ENCODE measurements at places on chromosomes 1 and 21.

- DNase-seq: no peak
Measured at GRCh38 chr1:200556002-200556401, 64.5 kb downstream of the KIF14 start.

GRCh38 chr1:32925403-32926162 lies 24.4 kb upstream of the TMEM54 start:
- no peak for DNase-seq

DNA sequence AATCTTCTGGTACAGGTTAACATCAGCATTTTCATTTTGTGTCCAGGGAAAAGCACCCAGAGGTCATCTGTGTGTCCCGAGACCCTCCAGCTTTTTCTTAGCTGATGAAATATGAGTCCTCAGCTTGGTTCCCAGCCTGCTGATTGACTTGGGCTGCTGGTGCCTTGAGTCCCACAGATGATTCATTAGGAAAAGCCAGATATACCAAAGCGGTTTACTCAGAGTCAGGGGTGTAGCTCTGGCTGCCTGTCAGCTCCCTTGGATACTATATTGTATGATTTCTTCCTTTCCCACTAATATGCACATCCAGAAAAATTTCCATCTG lies 43.7 kb upstream of the MAB21L3 start:
- DNase-seq: no peak

DNA sequence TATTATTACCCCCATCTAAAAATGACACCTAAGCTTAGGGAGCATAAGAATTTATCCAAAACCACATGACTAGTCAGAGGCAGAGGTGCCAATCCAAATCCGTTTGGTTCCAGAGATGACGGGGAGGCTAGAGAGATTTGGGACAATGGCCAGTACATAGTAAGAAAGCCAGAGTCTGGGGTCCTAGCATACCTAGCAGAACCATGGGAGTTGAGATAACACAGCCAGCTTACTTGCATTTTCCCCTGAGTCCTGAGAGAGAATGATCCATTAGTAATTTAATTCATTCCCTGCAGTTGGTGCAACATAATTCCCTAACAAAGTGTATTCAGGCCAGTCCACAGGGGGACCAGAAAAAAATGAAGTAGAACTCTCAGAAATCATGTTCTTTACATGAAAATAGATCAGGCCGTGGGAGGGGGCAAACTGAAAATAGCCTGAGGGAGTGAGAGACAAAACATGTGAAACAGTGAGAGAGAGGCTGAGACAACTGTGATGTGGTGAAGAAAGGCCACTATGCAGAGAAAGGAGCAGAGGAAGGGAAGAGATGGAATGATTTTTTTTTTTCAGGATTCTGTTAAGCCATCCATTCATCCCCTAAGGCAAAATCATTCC lies 243.3 kb downstream of the BRINP2 start:
- DNase-seq: no peak

DNA sequence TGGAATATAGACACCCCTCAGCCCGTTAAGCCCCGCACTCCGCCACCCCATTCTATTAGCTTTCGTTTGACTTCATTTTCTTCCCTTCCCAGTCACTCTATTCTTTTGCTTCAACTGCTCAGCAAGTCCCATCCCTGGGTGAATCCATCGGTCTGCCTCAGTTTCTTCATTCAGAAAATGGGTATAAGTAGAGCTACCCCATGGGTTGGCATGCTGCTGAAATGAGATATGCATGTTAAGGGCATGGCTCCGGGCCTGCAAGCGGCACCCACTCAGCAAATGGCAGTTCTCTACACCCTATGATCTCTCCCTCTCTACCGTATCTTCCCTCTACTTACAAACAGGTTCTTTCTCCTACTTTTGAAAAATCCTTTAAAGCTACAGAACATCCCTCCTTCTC lies 87.8 kb upstream of the IRF2BP2 start:
- no peak for DNase-seq

- no peak for DNase-seq
Measured at GRCh38 chr1:185396126-185396525, 79.1 kb upstream of the IVNS1ABP start.

GRCh38 chr1:203648276-203648675 lies 21.6 kb downstream of the ATP2B4 start:
- DNase-seq: no peak

GRCh38 chr1:2449636-2450454 lies 26.2 kb upstream of the PLCH2 start:
- DNase-seq: no peak

GRCh38 chr1:23370709-23371584 lies 1.3 kb upstream of the ZNF436 start:
- DNase-seq: no peak

DNA sequence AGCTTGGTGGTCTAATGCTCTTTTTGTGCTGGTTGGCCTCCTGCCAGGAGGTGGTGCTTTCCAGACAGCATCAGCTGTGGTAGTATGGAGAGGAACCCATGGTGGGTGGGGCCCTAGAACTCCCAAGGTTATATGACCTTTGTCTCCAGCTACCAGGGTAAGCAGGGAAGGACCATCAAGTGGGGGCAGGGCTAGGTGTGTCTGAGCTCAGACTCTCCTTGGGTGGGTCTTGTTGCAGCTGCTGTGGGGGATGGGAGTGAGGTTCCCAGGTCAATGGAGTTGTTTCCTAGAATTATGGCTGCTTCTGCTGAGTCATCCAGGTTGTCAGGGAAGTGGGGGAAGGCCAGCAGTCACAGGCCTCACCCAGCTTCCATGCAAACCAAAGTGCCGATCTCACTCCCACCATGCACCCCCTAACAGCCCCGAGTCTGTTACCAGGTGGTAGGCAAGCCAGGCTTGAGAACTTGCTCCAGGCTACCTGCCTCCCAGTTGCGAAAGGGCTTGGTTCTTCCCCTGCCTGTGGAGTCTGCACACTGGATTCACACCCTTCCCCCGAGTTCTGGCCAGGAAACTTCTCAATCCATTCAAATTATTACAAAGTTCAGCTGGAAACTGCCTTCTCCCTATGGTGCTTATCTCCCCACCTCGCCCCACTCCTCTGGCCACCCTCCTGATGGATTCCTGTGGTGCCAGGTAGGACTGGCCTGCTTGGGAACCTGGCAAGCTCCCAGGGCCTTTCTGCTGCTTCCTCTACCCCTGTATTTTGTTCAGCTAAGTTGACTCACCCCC lies 37.8 kb downstream of the DRAM2 start:
- DNase-seq: no peak

DNA sequence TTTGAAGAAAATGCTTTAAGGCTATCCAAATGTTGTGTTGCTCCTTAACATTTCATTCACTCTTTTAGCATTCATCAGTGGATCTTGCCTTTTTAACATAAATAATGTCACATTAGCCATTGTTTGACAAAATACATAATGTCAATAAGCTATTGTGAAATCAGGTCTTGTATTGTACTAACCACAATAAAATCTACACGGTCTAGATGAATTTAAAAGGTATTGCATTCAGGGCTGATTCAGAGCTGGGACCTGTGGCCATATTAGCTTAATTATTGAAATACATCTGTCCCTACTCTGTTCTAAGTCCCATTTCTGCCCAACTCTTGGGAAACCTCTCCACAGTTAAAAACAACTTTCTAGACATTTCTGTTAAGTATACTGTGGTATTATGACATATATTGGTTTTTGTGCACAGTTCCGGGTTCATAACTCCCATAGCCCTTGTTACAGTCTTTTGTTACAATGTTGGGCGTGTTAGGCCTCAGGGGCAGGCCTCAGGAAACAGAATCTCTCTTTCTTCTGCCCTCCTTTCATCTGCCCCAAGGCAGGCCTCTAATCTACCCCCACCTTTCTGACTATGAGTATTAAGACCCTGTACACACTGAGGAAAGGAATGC lies 44.7 kb upstream of the CITED4 start:
- no peak for DNase-seq

- DNase-seq: no peak
Measured at GRCh38 chr1:6747674-6748073, 37.6 kb upstream of the CAMTA1 start.

GRCh38 chr1:226046240-226046639 lies 16.3 kb upstream of the H3-3A start:
- no peak for DNase-seq

- DNase-seq: no peak
Measured at GRCh38 chr1:212858461-212859265, 588 bp downstream of the FLVCR1 start.

GRCh38 chr1:48807554-48808260 lies 31.0 kb upstream of the BEND5 start:
- DNase-seq: no peak

DNA sequence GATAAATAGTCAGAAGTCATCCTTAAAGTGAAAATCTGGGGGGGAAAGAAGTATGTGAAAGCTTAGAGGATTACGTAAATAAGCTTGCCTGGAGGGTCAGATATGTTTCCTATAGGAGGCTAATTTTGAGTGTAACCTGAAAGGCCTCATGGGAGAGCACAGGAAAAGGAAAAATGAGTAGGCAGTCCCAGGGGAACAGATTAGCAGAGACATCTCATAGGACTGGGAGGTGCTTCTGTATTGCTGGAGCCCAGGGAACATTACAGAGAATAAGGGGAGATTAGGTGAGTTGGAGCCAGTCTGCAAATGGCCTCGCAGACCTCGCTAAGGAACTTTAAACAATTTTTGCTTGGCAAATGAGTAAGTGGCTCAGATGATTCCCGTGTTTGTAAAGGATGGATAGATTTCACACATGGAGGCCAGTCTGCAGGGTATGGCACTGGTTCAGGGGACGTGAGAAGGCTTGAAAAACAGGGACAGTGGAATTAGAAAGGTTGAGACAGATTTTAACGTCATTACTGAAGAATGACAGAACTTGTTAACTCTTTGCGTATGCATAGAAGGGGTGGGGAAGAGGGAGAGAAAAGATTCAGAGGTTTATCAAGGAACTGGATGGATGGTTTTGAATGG lies 149.1 kb downstream of the GREM2 start:
- DNase-seq: no peak

GRCh38 chr1:67280696-67281095 lies 27.0 kb upstream of the IL12RB2 start:
- DNase-seq: no peak

DNA sequence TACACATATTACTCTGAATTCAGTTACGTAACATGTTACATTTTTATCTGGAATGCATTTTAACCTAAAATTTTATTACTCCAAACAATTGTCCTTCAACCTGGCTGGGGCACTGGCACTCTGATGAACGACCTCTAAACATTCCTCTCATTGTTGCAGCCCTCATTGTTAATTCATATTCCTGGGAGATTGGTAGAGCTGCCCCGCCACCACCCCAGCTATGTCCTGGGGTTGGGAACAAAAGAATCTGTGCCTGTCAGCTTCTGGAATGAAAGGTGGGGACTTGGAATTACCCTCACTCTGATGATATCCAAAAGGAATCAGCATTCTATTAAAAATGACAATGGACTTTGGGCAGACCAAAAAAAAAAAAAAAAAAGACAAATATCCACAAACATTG lies 38.0 kb upstream of the DESI2 start:
- DNase-seq: no peak

DNA sequence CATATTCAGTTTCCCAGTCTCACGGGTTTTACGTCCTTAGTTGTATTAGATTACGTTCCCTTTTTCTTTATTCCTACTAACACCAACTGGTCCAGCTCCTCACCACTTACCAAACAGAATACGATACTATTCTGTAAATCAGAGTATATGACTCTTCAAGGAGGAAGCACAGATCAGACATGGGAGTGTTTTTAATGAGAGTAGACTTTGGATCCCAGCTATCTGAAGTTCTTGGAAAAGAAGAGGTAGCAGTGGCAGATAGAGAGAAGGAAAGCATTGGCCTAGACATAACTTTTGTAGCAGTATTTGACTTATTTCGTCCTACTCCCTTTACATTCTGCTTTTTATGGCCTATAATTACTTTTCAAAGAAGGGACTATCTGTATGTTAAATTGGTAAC lies 24.1 kb upstream of the PLA2G4A start:
- no peak for DNase-seq

- DNase-seq: no peak
Measured at GRCh38 chr1:67307251-67308060, at the start of gene IL12RB2. Gene IL12RB2 (plus strand): TSS chr1:67307873. CDS start chr1:67320369, 12,496 bp downstream.

- no peak for DNase-seq
Measured at GRCh38 chr1:226551299-226551698, 2.7 kb downstream of the STUM start.

GRCh38 chr1:198741744-198742143 lies 102.9 kb downstream of the PTPRC start:
- no peak for DNase-seq

- DNase-seq: no peak
Measured at GRCh38 chr21:17911628-17912027, 92.5 kb upstream of the C21orf91 start.

DNA sequence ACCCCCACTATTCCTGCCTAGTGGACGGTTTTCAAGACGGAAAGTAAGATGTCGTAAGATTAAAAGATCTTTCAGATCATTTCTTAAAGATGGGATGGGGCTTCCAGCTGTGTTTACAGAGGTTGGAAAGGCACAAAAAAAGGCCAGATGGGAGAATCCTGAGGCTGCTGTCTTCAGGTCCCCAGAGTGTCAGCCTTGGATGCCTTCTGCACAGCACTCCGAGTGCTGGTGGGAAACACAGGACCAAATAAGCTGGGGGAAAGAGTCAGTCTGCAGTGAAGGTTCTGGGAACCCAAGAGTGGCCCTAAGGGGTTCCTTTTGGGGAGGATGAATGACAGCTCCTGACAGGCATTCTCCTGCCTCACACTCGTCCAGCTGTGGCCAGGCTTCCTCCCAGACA lies 96.5 kb downstream of the COLGALT2 start:
- DNase-seq: no peak

DNA sequence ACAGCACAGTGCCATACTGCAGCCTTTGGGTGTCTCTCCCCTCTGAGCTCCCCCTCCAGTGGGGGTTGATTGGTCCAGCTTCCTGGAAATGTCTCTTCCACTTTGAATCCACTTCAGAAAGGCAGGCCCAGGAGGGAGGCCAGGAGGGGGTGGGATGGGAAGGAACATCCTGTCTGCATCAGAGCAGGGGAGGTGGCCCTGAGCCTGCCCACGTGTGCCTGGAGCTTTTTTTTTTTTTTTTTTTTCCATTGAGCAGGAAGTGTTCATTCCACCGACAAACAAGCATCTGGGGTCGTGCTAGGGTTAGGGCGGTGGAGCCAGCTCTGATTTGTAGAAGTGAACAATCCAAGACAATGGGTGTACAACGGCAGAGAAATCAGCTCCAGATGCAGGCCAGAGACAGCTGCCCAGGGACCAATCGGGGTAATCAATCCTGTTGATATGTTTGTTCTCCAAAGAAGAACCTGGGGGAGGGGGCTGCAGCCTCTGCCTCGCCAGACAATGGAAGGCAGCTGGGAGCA lies 93.3 kb downstream of the SSBP3 start:
- no peak for DNase-seq

All from activated CD4-positive, CD25-positive, alpha-beta regulatory T cell treated with anti-CD3 and anti-CD28 coated beads, Interleukin-2, amount 50 U/mL, for 16 hours (primary cell).